Midbrain (tissue), 1 donor: ENCODE measurements at places on chromosomes 3 and 15.

DNA sequence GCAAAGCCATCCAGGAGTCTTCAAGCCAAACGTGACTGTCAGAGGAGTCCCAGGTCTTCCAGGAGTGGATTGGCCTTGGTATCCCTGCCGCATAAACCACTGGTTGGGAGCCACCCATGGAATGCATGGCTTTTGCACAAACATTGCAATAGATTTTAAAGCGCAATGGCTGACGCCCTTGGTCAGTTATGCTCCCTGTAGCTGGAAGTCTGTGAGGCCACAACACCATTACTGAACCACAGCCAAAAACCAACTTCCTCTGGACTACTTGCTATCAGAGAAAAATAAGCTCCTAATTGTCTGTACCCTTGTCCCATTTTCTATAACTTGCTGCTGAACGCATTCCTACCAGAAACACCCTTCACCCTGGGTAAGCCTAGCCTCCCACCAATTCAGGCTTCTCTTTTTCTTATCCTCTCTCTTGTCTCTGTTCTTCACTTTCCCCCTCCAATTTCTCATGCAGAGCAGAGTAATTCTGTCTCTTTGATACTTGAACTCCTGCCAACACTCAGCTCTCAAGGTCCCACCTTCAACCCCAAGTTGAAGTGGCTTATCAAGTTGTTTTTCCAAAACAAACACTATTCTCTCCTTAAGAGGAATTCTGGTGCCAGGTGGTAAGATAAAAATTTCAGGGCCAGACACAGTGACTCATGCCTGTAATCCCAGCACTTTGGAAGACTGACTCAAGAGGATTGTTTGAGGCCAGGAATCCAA, 176.4 kb upstream of the UBE2E1 start:
- no peak for DNase-seq

- DNase-seq, result no peak
Observed at GRCh38 chr3:162769564-162769963, 1273.0 kb downstream of the OTOL1 start.

DNA sequence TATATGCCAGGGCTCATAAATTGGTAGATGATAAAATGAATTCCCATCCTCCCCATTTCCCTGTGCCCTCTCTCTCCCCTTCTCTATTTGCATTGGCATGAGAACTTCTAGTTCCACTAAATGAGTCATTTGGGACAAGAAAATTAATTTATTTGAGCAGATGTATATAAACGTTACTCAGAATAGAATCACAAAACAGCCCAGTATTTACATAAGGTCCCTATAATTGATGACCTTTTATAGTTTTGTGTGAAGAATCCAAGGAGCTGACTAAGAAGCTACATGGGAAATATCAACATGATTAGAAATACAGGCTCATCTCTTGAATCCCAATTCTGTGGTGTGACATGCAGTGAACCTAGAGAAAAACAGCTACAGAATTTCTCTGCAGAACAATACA, 617.7 kb upstream of the NR2F2 start:
- no peak for DNase-seq

GRCh38 chr15:72058585-72058984, 59.4 kb downstream of the MYO9A start:
- DNase-seq, result no peak

GRCh38 chr3:187040516-187041361, 98.6 kb downstream of the RPL39L start:
- no peak for DNase-seq

- no peak for DNase-seq
Observed at GRCh38 chr3:9695345-9695744, 8.3 kb upstream of the CPNE9 start.

GRCh38 chr3:177213801-177214535, 16.7 kb upstream of the TBL1XR1 start:
- no peak for DNase-seq

DNA sequence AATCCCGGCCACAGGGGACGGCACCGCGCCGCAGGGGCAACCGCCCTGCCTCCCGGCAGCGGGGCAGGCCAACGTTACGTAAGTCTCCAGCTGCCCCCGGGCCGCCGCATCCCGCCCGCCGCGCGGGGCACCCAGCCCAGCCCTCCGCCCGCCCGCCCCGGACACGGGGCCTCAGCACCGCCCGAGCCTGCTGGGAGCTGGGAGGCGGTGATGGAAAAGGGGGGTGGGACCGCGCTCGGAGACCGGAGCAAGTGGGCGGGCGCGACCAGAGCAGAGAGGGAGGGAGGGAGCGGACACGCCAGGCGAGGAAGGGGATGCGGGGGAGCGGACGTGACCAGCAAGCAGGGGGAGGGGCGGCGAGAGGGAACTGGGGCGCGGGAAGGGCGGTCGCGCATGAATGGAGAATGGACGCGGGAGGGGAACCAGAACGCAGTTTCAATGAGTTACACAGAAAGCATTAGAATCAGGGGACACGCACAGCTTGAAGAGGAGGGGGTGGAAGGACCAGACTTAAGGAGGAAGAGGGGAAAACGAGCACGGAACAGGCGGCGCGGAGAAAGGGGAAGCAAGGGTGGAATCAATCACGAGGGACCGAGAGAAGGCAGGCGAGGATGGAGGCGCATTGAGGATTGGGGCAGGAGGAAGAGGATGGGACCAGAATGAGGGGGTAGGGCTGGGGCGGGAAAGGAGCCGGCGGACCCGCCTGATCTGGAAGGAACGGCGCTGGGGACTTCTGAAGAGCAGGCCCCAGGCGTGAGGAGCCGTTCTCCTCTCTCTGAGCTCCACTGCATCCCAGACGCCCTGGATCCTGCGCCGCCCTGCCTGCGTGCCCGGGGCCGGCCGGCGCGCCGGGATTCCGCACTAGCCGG, 559 bp downstream of the PKM start:
- peak; percentile 90 for DNase-seq

DNA sequence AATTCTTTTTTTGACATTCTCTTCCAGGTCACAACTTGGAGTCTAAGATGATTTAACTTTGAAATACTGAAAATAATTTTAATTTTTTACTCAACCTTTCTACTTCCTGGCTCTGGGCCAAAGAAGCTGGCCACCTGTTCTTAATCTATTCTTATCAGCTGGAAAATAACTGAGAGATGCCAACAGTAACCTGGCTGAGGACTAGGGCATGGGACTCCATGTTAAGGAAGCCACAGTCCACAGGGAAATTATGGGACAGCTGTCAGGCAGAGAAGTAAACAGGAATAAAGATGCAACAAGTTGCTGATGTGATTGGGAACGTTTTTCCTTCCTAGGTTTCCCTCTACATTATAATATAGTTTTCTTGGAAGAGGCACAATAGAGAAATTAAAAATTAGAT, 84.7 kb upstream of the CPNE4 start:
- DNase-seq, result no peak

DNA sequence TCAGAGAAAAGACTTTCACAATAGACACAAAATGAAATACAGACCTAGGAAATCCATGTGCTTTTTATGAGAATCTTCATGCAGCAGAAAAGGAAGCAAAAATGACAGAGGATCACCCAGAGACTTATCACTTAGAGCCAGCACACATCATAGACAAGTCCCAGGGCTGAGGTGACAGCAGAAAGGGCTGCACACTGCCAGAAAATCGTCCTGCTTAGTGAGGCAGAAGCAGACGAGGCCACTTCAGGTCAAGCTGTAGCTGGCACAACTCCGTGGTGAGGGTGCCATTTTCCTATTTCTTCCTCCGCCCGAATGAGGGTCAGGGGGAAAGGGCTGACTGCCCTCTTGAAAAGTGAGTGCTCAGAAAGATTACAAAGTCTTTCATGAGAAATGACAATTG, 95.9 kb upstream of the TNIK start:
- no peak for DNase-seq

GRCh38 chr3:18403061-18403460, 22.1 kb downstream of the SATB1 start:
- DNase-seq, result no peak

GRCh38 chr3:107629566-107629965, 106.8 kb downstream of the BBX start:
- DNase-seq, result no peak

- DNase-seq, result no peak
Observed at GRCh38 chr3:15310491-15311370, 21.7 kb downstream of the SH3BP5 start.

DNA sequence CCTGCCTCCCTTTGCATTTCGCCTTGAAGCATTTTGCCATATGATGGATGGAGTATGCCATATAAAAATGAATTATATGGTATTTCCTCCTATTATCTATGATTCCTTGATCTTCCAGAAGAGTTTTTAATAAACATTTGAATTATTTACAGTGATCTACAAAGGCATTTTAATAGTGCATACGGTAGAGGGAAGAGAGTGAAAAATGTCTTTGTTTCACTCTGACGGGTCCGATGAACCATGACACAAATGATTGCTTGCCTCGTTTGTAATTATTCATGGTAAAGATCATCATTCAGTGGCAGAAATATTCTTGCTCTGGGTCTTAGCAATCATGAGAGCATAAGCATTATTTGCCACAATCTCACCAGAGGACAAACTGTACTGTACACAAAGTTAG, 1010.9 kb downstream of the NTRK3 start:
- DNase-seq, result no peak

- no peak for DNase-seq
Observed at GRCh38 chr3:179181993-179182551, 33.9 kb downstream of the PIK3CA start.
